ENCODE measurements at places on chromosomes 11 and 22. TPM values are rescaled to one million over a fixed set of nuclear protein-coding genes. Genes with fewer than 3 reads are reported as not detected.

The PDGFB gene
- total RNA-seq, result 6.9 TPM

DNA sequence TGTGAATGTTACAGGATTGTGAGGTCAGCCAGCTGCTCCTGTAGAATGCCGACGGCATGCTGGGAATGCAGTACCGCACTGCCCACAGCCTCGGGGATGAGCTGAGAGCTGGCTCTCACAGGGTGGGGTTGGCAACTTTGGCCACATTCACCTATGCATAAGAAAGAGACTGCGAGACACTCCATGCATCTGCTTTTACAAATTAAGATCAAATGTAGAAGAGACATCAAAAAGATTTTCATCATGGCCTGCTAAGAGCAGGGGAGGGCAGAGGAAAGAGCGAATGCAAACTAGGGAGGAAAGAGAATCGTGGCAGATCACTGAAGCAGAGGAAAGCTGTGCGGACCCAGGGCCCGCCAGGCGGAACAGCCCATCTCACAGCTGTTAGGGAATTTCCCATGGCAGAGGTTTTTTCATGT lies 49.8 kb upstream of the SPATA19 start:
- DNase-seq, result no peak

The MUC6 gene
- under 0.01 TPM for total RNA-seq

The TH gene
- 0.54 TPM for total RNA-seq

GRCh38 chr11:111765320-111765983 lies 737 bp downstream of the PPP2R1B start:
- DNase-seq, result no peak

DNA sequence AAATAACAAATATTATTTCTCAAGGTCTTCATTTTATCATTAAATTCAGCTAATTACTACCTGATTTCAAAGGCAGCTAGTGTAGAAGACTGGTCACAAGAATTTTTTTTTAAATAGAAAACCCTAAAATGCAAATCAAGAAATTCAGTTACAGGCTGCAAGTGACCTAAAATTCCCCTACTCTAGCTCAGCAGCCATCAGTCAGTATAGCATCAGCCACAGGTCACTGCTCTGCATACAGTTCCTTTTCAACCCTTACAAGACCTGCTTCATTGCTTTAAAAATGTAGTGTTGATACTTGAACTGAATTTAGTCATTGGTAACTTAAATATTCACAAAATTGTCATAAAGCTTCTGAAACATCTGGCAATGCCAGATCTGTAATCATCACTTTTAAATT lies 9.5 kb upstream of the B3GNT6 start:
- no peak for DNase-seq

DNA sequence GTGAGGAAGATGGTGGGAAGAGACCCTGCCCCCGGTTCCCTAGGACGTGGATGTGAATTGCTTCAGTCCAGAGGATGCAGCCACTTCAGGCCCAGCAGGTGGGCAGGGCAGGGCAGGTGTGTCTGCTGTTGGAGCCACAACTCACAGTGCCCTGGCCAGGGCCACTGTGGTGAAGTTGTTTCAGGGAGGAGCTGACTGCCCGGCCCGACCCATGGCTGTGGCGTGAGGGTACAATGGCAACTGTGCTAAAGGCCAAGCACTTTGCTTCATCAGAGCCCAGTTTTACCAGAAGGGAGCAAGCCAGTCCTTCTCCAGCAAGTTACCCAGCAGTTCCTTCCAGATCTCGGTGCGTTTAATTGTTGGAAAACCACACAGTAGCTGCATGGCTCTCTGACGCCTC lies 1174.4 kb downstream of the BRD1 start:
- DNase-seq, result no peak

The FGF3 gene
- total RNA-seq, result 6.5 TPM

DNA sequence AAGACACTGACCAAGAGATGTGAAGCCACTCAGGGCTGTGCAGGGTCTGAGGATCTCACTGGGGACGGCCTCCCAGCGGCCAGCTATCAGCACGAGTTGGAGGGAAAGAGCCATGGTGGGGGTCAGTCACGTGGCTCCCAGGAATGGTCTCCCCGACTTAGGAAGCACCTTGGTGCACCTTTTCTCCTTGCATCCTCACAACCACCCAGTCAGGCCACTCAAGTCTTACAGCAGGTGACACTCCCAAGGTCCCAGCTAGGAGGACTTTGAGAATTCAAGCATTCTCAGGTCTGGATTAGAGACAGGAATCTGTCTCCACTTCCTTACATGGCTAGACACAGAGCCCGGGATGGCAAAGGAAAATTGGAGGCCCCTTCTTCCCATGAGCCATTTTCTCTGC lies 2.7 kb downstream of the RNASEH2C start:
- no peak for DNase-seq

The TYR gene
- total RNA-seq, result 0.09 TPM

The STK33 gene
- total RNA-seq, result 24.0 TPM

The TRIM51 gene
- total RNA-seq, result not detected

GRCh38 chr11:57473285-57473841 lies 13.0 kb downstream of the RTN4RL2 start:
- DNase-seq, result no peak

DNA sequence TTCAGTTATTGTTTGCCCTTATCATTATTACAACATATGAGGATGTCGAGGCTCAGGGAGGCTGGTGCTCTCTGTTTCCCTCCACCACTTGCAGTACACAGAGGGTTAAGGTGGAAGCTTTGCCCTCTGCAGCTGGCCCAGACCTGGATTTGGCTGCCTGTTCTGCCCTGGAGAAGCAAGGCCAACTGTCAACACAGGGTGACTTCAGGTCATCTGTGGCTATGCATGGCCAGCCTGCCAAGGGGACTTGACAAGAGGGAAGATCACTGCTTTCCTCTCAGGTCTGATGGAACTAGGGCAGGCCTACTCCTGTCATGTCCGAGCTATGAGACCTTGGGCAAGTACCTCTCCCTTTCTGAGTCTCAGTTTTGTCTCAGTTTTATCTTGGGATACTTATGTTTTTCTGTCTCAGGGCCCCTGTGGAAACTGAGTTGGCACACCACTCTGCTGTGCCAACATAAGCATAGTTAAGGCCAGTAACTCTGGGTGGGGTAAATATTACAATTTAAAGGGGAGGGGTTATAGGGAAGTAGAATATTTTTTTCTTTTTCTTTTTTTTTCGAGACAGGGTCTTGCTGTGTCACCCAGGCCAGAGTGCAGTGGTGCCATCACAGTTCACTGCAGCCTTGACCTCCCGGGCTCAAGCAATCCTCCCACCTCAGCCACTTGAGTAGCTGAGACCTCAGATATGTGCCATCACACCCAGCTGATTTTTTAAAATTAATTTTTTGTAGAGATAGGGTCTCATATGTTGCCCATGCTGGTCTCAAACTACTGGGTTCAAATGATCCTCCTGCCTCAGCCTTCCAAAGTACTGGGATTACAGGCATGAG lies 2.4 kb upstream of the THRSP start:
- DNase-seq, result peak; percentile 80

The C22orf15 gene
- not detected for total RNA-seq

The UBQLN3 gene
- 0.45 TPM for total RNA-seq

Data from cerebellum (tissue), 4 donors.